Kidney glomerular epithelial cell (primary cell): ENCODE measurements at places on chromosomes 12 and 14.
A peak's percentile ranks its signal among the peaks of the same experiment; 100 is the strongest.

DNA sequence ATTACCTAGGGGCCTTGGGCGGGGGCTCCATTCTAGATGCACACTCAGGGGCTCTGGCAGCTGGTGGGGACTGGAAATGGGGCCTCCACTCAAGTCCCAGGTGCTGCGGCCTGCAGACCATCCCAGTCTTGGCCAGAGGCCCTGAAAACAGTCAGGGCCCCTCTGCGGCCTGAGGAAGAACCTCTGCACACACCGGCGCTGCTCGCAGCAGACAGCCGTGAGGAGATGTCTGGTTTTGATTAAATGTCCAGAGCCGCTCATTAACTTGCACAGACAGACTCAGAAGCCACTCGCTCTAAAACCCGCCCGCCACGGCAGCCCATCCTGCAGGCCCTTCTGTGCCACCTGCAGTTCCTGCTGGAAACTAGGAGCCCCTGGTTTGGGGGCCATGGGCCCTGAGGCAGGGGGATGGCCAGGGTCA lies 36.4 kb upstream of the NCOR2 start:
- DNase-seq = no peak

- DNase-seq = no peak
Measured at GRCh38 chr12:76299536-76300296, 48.5 kb downstream of the BBS10 start.

- no peak for DNase-seq
Measured at GRCh38 chr12:25960961-25961360, 2.5 kb downstream of the RASSF8 start.

GRCh38 chr14:94164685-94165431 lies 9.3 kb upstream of the PPP4R4 start:
- no peak for DNase-seq

GRCh38 chr14:30725763-30726162 lies 103.6 kb downstream of the SCFD1 start:
- no peak for DNase-seq

- no peak for DNase-seq
Measured at GRCh38 chr14:97943619-97944018, 1146.4 kb downstream of the VRK1 start.

- no peak for DNase-seq
Measured at GRCh38 chr12:54988402-54989054, 4.0 kb upstream of the TESPA1 start.

- no peak for DNase-seq
Measured at GRCh38 chr12:121812921-121813896, 9.4 kb downstream of the SETD1B start.

DNA sequence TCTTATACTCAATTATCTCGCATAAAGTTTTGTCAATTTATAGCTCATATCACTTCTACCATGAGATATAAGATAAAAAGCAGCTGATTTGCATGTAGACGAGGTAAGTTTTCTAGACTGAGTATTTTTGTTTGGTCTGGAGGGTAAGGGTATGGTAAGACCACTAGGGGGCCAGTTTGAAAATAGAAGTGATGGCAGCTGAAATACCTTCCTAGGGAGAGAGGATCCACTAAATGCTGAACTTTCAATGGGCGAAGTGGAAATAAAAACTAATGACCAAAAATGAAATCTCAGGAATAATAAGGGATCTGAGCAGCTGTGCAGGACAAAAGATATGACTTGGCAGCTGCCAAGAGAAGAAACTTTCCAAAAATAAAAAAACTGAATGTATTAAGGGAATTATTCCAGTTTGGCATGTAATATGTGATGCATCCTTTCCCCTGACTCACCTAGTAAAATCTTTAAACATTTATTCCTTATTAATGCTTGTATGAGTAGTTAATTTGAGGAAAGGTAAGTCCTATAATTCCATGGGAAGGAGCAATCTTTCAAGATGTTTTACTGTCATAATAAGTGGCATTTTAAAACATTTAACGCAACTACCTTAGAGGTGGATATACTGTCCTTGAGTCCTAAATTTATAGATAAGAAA lies 754.5 kb downstream of the C12orf50 start:
- peak; percentile 41 for DNase-seq

- no peak for DNase-seq
Measured at GRCh38 chr14:23076785-23077408, 18.0 kb downstream of the ACIN1 start.

GRCh38 chr12:72989458-72989947 lies 717.3 kb downstream of the TRHDE start:
- no peak for DNase-seq

DNA sequence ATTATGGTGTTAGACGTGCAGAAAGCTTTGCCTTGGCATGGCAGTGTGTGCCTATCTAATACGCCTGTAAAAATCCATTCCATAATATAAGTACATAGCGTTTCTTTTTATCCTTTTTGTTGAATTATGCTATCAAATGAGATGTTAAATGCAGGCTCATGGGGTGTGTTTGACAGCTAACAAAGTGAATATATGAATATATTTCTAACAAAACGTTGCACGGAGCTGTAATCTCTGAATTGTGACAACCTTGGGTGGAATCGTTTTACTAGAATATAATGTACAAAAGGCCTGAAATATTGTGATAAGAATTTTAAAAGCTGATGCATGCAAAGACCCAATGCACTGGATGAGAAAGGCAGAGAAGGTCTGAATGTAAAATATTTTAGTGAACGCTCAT lies 763.7 kb upstream of the TMEM132C start:
- DNase-seq = no peak

- DNase-seq = no peak
Measured at GRCh38 chr12:52260361-52261207, 13.9 kb upstream of the KRT86 start.

- peak; percentile 23 for DNase-seq
Measured at GRCh38 chr14:48275301-48275700, 599.9 kb upstream of the MDGA2 start.

- no peak for DNase-seq
Measured at GRCh38 chr12:22491034-22491433, 53.3 kb downstream of the C2CD5 start.
